ENCODE measurements at places on chromosomes 5 and 9.

GRCh38 chr5:43066799-43067741, 27.0 kb upstream of the ANXA2R start:
- peak; percentile 88 for DNase-seq

DNA sequence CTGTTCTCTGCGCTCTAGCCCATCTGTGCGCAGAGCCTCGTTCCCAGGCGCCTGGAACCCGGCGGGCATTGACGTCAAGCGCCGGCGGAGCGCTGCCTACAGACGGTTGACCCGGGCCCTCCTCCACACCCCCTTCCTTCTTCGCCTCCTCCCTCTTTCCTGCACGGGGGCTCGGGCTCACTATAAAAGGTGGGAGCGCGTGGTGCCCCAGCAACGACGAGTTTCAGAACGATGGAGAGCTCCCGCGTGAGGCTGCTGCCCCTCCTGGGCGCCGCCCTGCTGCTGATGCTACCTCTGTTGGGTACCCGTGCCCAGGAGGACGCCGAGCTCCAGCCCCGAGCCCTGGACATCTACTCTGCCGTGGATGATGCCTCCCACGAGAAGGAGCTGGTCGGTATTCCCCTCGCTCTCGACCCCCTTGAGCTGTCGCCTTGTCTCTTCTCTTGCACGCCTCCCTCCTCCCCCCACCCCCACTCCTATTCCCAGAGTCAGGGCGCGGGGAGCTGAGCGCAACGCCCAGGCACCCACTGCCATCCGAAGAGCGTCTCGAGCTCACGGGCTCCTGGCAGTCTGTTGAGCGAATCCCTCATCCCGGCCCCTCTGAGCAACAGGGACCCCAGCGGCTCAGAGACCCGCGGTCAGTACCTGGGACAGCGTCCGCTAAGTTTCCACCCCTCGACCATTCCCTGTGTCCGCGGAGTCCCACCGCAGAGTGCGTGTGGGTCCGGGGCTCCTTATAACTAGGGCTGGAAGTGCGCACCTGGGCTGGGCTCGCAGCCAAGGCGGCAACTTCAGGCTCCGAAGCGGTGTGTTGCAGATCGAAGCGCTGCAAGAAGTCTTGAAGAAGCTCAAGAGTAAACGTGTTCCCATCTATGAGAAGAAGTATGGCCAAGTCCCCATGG, at the start of gene CARTPT:
CARTPT (plus strand) TSS at position 213 of the 902 bp plus-strand sequence; CDS start at position 232, 19 bp downstream.
- DNase-seq, result no peak

- DNase-seq, result no peak
These were observed 238.1 kb downstream of the FBXL7 start for GRCh38 chr5:15737871-15738664.

DNA sequence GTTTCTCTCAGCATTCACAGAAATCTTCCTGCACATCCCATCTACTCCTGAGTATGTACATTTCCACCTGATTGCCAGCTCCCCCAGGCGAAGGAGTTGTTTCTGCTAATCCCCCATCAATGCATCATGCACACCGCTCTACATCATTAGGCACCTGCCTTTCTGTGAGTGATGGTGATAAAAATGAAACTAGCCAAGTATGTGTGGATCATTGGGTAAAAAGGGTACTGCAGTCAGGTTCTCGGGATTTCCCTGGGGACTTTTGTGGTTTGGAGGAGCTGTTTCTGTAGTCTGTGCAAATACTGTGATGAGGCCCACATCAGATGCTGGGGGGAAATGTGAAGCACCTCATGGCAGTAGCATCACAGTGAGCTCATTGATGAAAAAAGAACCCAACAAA, 30.4 kb downstream of the CAMK4 start:
- DNase-seq, result peak; percentile 36

DNA sequence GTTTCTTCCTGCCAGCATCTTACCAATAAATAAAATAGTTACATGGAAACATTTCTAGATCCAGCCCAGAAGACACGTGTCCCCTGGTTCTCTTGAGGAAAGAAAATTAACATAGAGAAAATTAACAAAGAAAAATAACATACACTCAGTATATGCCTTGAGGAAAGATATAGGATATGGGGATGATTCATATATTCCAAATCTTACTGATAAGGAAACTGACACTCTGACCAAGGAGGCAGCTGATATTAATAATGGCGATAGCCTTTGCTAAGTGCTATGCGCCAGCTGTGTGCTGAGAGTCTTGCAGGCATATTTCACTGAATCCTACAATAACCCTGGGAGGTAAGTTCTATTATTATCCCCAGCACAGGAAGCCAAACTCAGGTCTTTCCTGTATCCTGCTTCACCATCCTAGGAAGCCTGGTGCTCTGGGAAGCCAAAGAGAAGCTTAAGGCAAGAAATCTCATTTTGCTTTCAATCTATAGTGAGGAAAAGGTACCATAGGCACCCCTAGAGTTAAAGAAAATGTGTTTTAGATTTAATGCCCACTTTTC, 302.7 kb upstream of the NREP start:
- DNase-seq, result no peak

GRCh38 chr5:109256486-109256885, 153.3 kb downstream of the PJA2 start:
- DNase-seq, result no peak

- no peak for DNase-seq
These were observed 311.4 kb upstream of the MSX2 start for GRCh38 chr5:174412941-174413340.

GRCh38 chr5:168104350-168104749, 187.1 kb upstream of the WWC1 start:
- no peak for DNase-seq

DNA sequence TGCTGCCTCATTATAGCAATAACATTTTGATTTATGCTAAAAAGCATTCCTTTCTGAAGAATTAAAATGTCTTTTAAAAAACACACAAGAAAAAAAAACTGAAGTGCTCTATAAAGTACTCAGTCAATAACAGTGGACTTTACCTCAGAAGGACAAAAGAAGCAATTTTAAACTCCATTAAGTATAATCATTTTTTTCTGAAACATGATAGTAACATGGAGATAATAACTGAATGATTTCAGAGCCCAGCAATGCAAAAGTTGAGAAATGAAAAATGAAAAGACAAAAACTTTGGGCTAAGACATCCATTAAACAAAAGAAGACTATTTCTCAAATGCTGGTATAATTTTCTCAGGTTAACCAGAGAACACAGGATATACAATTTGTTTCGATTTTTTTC, 78.7 kb downstream of the RFX3 start:
- DNase-seq, result no peak

GRCh38 chr5:104187656-104188055, 625.1 kb upstream of the NUDT12 start:
- DNase-seq, result no peak

- no peak for DNase-seq
These were observed 106.0 kb downstream of the PALM2AKAP2 start for GRCh38 chr9:109886041-109886440.

- DNase-seq, result no peak
These were observed 96.3 kb downstream of the ZNF608 start for GRCh38 chr5:124650147-124650561.

- DNase-seq, result peak; percentile 70
These were observed 232.5 kb downstream of the ARHGAP26 start for GRCh38 chr5:143002459-143003327.

DNA sequence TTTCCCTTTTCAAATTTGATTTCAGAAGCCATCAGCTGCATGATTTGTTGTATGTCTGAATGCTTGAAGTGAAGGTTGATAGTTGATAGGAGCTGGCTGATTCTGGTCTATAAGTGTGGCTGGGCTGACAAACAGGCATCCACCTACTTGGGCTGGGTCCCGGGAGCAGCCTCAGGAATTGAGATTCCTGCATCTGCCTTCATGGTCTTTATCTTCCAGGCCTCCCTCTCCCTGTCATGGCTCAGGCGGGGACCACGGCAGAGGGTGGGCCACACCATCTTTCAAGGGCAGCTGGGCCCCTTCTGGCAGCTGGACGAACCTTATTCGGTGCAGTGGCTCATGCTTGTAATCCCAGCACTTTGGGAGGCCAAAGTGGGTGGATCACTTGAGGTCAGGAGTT, 55.9 kb downstream of the ROPN1L start:
- no peak for DNase-seq

GRCh38 chr9:136499935-136500910, 17.4 kb upstream of the SEC16A start:
- no peak for DNase-seq

DNA sequence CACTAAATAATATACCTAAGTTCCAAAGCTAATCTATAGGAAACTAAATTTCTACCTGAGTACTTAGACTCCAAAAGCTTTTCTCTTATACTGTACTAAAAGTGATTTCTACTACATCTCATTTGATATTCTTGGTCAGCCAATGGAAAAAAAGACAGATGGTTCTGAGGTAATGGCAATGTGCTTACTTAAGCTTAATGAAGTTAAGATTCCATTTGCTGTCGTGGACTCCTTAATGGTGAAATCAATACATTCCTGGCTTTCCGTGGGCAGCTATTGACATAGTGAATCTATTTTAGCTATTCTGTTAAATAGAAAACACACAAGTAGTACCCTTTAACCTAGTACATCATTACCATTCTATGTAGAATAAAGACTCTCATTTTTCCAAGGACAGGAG, 1825.6 kb upstream of the CDH9 start:
- DNase-seq, result no peak

DNA sequence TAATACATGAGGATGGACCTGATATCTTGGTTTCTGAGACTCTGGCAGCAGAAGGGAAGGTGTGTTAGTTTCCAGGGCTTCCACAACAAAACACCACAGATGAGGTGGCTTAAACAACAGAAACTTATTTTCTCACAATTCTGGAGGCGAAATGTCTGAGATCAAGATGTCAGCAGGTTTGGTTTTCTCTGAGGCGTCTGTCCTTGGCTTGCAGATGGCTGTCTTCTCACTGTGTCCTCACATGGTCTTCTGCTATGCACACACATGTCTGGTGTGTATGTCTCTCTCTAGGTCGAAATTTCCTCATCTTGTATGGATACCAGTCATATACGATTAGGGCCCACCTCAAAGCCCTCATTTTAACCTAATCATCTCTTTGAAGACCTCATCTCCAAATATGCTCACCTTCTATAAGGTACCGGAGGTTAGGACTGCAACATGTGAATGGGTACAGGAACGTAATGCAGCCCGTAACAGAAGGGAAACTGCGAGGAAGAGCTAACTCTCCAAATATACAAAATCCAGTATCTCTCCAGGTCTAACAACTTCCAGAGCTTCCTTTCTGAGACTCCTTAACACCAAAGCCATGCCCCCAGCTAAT, 139.8 kb upstream of the SMARCA2 start:
- DNase-seq, result no peak

- no peak for DNase-seq
These were observed 1.3 kb downstream of the BRD3 start for GRCh38 chr9:134066526-134066912.

- no peak for DNase-seq
These were observed 13.6 kb downstream of the NNT start for GRCh38 chr5:43616535-43616934.

DNA sequence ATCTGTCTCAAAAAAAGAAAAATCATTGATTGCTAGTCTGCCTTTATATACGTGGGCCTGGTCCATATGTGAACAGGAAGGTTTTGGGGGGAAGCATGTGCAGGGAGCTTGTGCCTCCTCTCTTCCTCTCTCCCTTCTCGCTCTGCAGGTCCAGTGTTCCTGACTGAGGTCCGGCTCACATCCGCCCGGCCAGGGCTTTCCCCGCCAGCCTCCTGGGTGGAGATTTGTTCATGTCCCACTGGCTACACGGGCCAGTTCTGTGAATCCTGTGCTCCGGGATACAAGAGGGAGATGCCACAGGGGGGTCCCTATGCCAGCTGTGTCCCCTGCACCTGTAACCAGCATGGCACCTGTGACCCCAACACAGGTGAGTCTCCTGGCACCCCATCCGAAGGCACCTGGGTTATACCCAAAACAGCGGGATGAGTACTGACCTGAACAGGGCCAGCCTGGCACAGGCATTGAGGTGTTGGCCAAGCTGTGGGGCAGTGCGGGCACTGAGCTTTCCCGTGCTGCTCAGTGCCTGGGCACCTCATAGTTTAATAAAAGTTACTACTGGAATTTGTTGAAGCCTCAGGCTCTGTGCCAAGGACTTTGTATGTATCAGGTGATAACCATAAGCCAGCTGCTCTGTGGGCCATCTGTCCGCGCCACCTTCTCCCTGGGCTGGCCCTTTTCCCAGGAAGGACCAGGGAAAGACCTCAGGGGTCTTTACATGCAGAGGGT, 39.4 kb upstream of the AIF1L start:
- DNase-seq, result no peak

GRCh38 chr9:117180896-117181445, 233.9 kb downstream of the ASTN2 start:
- no peak for DNase-seq

DNA sequence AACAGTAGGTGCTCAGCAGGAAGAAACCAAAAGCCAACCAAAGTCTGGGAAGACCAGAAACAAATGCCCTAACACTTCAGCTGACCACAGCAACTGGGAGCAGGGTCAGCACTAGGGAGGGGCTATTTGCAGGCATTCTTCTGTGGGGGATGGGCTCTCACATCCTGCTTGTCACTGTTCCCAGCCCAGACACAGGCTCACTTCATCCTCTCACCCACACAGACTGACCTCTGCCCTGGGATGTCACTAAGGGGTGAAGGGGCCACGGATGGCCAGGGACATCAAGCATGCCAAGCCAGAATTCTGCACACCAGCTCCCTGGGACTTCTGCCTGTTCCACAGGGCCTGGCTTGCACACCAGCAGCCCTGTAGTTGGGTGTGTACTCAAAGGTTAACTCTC, 28.7 kb downstream of the GFRA3 start:
- DNase-seq, result no peak

DNA sequence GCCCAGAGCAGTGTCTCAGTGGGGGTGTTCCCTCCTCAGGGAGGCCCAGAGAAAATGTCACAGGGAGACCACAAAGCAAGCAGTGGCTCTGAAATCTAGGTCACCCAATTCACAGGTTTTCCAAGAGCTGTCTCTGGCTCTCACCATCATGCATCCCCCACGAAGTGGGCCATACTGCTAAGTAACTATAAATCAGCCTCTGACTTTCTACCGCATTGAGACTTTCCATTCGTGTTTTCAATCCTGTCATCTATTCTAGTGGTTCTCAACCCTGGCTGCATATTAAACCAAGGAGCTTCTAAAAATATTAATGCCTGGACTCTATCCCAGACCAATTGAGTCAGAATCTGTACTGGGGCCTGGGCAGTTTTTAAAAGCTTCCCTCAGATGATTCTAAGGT, 2.0 kb upstream of the C1QTNF3 start:
- peak; percentile 8 for DNase-seq

DNA sequence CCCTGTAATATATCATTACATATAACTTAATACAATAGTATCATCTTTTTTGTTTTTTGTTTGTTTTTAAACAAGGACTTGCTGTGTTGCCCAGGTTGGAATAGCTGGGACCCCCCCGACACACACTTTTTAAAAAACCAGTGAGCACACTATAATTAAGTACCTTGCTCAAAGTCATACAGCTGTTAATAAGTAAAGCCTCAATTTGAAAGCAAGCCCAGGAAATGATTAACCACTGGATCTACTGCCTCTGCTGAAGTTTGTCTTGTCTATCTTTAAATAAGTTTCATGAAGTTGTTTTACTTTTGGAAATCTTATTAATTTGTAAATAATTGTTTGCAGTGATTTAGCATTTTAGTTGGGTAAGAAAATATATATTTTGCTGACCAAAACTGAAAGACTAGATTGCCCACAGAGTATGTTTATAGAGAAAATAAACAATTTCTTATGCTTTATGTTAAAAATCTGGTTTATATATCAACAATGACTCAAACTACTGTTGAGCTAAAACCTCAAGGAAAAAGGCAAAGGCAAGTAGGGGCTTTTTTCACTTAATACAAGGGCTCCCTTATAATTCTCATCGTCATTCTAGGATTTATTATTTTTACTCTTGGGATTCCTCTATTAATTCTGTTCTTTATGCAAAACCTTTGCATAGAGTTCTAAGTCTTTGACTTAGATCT, 5.8 kb upstream of the CARNMT1 start:
- no peak for DNase-seq
